ENCODE measurements at places on chromosomes 4 and X. TPM values are rescaled to one million over a fixed set of nuclear protein-coding genes. Genes with fewer than 3 reads are reported as not detected.

Gene NEIL3
- total RNA-seq: 23.1 TPM

Gene SPANXB1
- not detected for total RNA-seq

Gene TMPRSS11B
- not detected for total RNA-seq

Gene ATP8A1
- 17.0 TPM for total RNA-seq

Gene HTN3
- total RNA-seq: not detected

Gene ARHGAP6
- not detected for total RNA-seq

Gene POF1B
- 0.61 TPM for total RNA-seq

Gene LEF1
- total RNA-seq: 93.4 TPM

Gene ITIH6
- not detected for total RNA-seq

Gene OTC
- 0.21 TPM for total RNA-seq

Gene TASL
- total RNA-seq: 1.9 TPM

Gene BGN
- total RNA-seq: not detected

Gene SPANXA1
- not detected for total RNA-seq

Gene SPANXN3
- not detected for total RNA-seq

Gene SHISA3
- not detected for total RNA-seq

Gene HTN1
- total RNA-seq: not detected

Gene HELT
- total RNA-seq: not detected

Gene FGF5
- not detected for total RNA-seq

Gene IL15
- total RNA-seq: 3.4 TPM

Gene CTSO
- total RNA-seq: 1.9 TPM

Gene LRP2BP
- 5.7 TPM for total RNA-seq

Gene RHOXF1
- not detected for total RNA-seq

Gene CYLC1
- not detected for total RNA-seq

Gene CCNB3
- 1.9 TPM for total RNA-seq

Gene VAMP7
- 30.3 TPM for total RNA-seq

Gene SUPT20HL2
- total RNA-seq: not detected

Gene PNMA3
- 1.8 TPM for total RNA-seq

Gene DMP1
- total RNA-seq: not detected

Gene ETDA
- total RNA-seq: not detected

Gene CT47B1
- not detected for total RNA-seq

Gene ARMCX6
- total RNA-seq: 40.5 TPM

Gene CYTL1
- total RNA-seq: not detected

Gene FGF13
- not detected for total RNA-seq

Gene LAMTOR3
- total RNA-seq: 31.9 TPM

Gene RTL5
- 0.45 TPM for total RNA-seq

Gene GRIA3
- not detected for total RNA-seq

Gene RAB9B
- 0.86 TPM for total RNA-seq

Gene MAGEA12
- not detected for total RNA-seq

Gene SLITRK2
- total RNA-seq: not detected

Gene SPANXA2
- total RNA-seq: not detected

Gene PRKG2
- total RNA-seq: not detected

Gene NXF2B
- total RNA-seq: not detected
